ENCODE measurements at places on chromosomes 5 and 9.

GRCh38 chr9:130499804-130500263, 55.1 kb downstream of the ASS1 start:
- no peak for DNase-seq

GRCh38 chr5:2864515-2865105, 113.1 kb upstream of the IRX2 start:
- DNase-seq, result no peak

GRCh38 chr5:180589771-180590542, 1.3 kb downstream of the SCGB3A1 start:
- no peak for DNase-seq

- no peak for DNase-seq
These were observed 49.5 kb upstream of the LRRC14B start for GRCh38 chr5:141761-142160.

- no peak for DNase-seq
These were observed 1143.6 kb upstream of the WWC1 start for GRCh38 chr5:167147879-167148278.

DNA sequence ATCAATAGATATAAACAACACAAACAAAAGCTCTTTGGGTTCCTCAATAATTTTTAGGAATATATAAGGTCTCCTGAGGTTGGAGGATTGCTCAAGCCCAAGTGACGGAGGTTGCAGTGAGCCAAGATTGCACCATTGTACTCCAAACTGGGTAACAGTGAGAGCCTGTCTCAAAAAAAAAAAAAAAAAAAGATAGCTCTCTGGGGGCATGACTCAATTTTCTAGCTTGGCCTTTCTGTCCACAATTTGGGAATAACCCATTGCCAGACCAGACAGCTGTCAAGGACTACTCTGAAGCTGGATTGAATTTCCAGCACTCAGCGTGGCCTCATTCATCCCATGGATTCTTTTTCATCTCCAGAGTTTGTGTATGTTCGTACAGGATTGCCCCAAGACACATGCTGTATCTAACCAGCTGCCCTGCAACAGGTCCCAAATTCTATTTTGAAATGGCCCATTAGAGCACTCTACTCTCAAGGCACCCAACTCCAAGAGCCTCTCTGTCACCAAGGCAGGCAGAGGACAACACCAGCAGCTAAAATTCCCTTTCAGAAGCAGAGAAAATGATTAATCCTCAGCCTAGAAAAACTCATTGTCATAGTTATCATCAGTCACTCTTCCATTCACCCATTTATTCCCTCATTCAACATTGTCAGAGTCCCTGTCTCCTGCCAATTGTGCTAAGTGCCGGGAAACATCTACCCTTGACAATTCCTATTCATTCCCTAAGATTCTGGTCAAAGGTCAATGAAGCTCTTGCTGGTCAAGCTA, 8.7 kb downstream of the FAM193B start:
- no peak for DNase-seq

GRCh38 chr5:119357270-119357669, 1.5 kb downstream of the TNFAIP8 start:
- DNase-seq, result no peak

DNA sequence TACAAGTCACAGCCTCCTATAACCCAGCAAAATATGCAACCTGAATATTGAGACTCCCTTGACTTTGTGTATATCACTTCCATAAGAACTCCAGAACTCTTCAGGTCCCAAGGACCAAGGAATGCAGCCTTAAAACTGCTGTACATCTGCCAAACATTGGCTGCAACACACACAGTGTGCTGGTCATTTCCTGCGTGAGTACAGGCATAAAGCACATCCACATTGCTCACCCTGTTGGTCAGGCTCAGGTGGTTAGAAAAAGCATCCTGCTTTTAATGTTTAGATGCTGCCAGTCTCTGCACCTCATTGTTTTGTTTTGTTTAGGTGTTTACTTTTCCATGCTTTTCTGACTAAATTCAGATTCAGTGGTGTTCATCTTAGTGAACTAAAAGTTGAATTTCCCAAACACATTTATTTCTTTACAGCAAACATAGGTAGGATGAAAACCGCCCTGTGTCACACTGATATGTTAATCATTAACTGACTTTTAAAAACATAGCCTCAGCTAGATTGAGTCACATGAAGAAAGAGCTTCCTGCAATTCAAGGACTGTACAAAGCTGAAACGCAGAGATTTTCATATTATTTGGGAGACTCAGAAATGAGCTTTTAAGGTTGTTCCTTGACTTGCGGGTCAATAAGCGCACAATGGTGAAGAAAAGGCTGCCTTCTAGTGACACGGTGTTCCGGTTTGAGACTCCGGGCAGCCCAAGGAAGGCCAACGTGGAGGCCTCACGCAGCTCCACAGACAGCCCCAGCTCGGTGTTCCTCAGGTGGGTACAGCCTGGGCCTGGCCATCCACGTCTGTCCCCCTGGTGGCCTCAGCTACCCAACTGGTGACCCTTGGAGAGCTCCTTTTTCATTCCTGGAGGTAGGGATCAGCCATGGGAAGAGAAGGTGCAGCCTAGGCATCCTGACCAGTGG, 52.2 kb upstream of the GRAMD2B start:
- no peak for DNase-seq

GRCh38 chr5:71922584-71923106, 184.6 kb upstream of the MAP1B start:
- DNase-seq, result no peak

DNA sequence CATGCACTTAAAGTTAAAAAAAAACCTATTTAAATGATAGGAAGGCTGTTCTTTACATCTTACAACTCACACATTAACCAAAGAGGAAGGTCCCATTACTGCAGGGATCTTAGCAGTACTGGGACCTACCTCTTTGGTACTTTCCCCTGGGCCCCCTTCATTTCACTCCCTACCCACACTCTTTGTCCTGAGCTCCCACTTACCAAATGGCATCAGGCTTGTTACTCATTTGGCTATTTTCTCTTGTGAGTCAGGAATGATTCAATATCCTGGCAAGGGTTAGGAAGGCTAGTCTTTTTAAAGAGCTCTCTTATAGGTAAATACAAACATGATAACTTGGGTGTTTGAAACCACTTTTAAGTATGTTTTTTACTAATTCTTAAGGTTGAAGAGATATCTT, 117.4 kb upstream of the ELL2 start:
- no peak for DNase-seq

GRCh38 chr5:173707392-173707791, 90.9 kb upstream of the BOD1 start:
- no peak for DNase-seq

DNA sequence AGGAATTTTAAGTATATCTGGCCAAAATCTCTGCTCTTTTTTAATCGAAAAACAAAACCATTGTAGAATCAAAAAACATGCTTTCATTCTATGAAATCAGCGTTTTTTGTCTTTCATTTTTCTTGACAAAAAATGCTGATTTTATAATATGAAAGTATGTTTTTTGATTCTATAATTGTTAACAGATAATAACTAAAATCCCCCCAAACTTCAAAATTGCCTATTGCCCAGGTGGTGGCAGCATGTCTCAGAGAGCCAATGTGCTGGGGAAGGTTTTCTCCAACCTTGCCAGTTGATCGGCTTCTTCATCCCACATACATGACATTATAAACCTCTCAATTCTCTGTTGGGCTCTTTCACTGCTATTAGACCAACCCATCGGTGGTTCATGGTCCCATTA, 5.1 kb upstream of the SMIM15 start:
- DNase-seq, result no peak

GRCh38 chr9:95580812-95581761, 64.3 kb upstream of the PTCH1 start:
- no peak for DNase-seq

DNA sequence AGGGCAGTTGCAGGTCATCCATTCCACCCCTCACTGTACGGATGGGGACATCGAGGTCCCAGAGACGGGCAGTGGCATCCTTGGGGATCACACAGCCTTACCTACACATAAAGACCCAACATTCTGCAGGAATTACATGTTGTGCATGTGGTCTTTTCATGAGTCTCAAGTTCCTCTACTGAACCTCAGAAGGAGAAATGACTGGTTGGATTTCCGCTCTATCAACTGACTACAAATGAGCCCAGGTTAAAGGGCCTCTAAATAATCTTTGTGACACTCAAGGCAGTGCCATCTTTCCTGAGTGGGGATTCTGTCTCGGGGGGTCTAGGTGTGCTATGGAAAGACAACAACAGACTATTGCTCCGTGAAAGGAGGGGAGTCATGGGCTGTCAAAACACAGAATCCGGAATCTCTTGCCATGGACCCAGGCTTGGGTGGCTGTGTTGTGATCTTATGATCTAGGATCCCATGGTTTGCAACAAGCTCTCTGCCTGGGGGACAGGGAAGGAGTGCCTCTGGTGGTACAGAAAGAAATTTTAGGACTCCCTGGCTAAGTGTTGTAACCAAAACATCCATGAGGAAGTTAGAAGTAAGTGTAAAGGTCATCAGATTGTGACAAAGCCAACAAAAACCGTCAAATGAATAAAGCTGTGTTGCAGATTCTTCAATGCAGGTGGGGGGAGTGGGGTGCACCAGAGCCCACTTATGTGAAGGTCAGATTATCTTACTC, 1.9 kb upstream of the SLC31A2 start:
- DNase-seq, result no peak

GRCh38 chr5:65815161-65815560, 93.2 kb downstream of the NLN start:
- DNase-seq, result no peak

DNA sequence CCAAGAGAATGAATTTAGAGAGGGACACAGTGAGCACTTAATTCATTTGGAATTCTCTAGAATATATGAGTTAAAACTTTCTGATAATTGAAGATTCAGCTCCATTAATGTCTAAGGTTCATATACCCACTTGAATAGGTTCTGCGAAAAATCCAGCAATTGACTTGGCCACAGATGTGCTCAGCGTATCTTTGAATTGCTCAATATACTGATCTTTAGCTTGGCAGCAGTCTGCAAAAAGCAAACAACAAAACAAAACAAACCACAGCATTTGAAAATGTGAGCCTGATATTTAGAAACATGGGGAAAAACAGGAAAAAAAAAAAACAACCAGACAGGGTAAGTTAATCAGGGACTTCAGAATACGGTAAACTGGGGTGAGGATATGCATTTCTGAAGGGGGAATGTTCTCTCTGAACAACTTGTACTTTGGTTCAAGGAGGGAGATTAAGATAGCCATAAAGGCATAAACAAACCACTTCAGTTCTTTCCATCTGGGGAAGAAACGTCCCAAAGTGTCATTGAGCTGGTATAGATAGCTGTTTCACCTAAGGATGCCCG, 21.4 kb downstream of the AGXT2 start:
- no peak for DNase-seq

DNA sequence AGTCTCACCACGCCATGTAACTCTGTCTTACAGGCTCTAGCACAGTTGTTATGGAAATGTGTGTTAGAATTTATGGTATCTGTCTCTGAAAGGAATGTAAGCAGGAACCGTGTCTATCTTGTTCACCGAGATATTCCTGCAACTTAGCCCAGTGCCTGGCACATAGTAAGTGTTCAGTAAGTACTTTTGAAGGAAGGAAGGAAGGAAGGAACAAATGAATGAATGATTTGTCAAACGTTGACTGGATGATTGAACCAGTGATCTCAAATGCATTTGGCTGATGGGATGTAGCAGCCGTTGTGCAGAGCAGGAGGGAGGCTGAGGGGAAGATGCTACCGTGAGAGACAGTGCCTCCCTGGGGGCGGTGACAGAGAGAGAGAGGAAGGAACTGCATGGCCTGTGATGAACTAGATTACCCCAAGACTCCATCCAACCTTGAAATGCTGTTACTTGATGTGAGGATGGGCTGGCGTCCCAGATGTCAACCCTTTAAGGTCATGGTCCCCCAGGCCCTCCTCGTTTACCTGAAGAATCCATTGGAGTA, 47.5 kb upstream of the PPARGC1B start:
- no peak for DNase-seq

DNA sequence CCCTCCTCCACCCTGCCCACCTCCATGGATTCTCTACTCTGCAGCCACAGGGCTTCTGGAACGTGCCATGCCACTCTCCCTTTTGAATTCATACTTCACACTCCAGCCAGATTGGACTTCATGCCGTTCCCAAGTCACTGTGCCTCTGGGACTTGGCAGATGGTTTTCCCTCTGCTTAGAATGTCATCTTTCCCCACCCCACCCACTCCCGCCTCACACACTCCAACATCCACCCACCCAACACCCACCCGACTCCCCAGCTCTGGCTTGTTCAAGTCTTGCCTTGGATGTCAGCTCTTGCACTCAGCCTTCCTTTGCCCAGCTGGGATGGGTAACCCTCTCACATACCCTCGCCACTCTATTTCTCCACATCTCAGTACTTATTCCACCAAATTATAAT, 142.1 kb upstream of the DHFR start:
- no peak for DNase-seq

GRCh38 chr5:54249210-54250028, 61.0 kb downstream of the ARL15 start:
- no peak for DNase-seq

GRCh38 chr9:76438841-76439588, 20.0 kb upstream of the GCNT1 start:
- DNase-seq, result no peak

GRCh38 chr5:143239882-143240518, 163.5 kb downstream of the NR3C1 start:
- no peak for DNase-seq

DNA sequence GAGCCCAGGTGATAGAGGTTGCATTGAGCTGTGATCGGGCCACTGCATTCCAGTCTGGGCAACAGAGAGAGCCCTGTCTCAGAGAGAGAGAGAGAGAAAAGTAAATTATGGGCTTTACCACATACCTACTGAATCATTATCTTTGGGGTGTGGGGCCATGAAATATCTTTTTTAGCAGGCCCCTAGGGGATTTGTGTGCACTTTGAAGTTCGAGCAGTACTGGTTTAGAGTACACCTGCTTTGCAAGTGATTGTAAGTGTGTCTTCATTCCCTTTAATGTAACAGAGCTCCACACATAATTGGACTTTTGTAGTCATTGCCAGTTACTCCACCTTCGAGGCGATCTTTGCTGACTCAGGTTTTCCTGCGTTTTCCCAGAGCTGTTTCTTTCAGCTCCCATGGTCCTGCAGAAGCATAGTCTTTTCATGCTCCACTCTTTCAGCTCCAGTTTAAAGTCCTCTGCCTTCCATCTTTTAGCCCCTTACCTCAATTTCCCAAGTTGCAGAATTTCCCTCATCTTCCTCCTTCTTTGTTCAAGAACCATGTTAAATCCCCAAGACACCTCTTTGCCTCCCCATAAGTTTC, 24.0 kb upstream of the FRMPD1 start:
- DNase-seq, result no peak

DNA sequence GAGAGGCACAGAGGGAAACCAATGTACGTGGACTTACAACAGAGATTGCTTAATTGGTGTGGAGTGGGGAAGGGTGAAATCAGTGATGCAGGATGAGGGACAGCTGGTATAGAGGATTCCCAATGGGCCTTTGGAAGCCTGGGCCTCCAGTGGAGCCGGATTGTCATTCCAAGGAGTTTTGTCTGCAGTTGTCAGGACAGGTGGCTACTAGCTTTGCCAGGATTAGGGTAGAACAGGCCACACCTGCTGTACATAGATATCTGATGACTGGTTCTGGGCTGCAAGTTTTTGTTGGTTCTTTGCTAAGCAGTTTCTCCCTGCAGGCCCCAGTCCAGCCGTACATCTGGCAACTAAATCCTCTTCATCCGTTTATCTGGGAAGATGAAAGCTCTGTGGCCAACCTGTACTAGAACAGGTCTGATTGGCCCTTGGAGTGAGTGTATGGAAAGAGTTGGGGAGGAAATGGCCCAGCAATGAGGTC, 4.2 kb downstream of the SKP2 start:
- DNase-seq, result no peak
